ENCODE measurements at places on chromosomes 2 and 18.

- no peak for DNase-seq
Observed at GRCh38 chr2:1481406-1482252, 68.4 kb downstream of the TPO start.

GRCh38 chr2:134109725-134110124 is 144.1 kb upstream of the MGAT5 start:
- DNase-seq, result no peak

DNA sequence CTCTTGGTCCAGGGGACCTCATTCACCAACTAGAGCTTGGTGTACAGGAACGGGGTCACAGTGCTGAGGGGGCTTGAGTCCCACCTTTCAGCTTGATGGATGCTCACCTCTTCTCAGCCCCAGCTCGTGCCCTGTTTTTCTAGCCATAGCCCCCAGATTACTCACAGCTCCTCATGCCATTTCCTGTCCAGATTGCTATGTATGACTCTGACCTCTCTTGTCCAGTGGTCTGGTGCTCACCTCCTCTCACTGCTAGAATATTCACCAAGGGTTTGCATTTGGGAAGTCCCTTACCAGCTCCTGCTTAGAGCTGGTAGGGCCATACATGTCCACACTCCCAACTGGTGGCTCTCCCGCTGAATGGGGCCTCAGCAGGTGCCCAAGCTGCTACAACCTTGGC is 5.9 kb downstream of the LBX2 start:
- no peak for DNase-seq

DNA sequence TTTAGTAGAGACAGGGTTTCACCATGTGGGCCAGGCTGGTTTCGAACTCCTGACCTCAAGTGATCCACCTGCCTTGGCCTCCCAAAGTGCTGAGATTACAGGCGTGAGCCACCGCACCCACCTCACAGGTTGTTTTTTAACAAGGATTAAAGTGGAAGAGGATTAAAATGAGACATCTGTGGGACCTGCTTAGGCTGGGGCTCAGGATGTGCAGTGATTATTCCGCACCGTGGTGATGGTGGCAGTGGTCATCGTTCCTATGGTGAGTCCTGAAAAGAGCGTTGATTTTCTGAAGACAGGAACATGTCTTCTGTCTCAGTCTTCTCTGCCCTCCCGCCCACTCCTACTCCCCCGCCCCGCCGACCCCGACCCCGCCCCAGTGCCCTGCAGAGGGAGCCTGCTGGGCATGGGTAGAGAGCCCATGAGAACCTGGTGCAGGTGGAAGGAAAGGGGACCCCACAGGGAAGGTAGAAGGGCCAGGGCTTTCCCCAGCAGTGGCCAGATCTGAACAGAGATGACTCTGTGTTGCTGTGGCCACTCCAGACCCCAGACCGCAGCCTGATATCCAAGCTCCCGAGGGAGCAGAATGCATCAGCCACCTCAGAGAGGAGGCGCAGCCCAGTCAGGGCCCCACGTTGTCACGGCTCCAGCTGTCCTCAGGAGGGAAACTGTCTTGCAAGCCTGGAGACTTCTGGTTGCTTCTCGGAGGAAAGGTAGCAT is 34.5 kb upstream of the FOSL2 start:
- no peak for DNase-seq

DNA sequence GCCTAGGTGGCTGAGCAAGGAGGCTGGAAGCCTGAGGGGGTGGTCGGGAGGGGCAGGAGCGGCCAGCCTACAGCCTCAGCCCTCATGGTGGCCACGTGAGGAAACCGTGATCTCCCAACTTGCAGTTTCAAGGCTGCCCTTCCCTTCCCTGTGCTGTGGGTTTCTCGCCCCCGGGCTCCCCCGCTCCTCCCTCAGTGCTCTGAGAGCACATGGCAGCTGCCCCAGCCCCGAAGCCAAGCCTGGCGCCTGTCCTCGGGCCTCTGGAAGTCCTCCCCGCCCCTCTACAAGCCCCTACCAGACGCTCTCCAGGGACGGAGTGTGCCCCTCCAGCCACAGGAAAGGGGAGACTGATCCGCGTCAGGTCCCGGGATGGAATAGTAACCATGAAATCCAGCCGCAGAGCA is 586 bp upstream of the ANKRD23 start:
- DNase-seq, result no peak

- peak; percentile 66 for DNase-seq
Observed at GRCh38 chr18:37553633-37554398, 11.8 kb downstream of the CELF4 start.

DNA sequence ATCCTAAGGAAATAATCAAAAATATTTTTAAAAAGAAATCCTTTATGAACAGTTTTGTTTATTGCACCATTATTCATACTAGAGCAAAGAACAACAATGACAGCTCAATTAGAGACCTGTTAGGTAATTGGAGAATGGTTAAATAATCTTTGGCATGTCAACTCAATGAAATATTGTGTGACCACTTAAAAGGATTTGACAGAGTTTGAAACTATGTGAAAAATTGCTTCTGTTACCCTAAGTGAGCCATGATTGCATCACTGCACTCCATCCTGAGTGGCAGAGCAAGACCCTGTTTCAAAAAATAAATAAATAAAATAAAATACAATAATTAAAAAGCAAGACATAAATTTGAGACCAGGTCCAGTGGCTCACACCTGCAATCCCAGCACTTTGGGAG is 66.1 kb upstream of the ATP8B1 start:
- DNase-seq, result no peak

DNA sequence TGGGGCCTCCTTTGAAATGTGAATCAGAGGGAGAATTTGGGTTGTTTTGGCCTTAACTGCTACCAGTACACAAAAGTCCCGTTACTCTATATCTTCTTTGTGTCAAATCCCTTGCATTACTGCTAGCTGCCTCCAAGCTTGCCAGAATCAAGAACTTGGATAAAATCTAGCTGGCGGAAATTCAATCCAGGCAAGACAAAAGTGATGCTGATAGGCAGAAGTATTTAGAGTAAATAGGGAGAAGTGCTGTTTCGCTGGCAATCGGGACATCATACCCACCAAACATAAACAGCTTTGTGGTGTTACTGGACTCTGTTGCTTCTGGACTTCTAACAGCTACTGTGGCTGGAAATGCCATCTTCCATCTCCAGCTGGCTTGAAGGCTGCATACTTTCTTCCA is 2.5 kb downstream of the IFIH1 start:
- DNase-seq, result no peak

DNA sequence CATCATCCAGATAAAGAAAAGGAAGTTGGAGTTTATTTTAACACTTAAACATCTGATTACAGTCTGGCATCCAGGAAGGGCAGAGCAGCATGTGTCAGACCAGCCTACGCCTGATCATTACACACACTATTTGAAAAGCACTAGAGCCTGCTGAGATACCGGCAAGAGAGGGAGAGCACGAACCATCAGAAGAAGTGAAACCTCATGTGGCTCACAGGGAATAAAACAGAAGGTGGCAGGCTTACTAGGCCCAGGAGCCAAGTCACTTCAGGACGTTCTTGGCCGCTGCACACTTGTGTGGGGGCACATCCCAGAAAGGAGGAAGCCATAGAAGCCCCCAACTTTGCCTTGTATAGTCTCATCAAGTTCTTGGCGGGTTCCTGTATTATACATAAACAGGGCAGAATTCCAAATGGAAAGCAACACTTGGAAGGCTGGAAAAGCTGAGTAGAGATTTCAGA is 105.5 kb downstream of the UGGT1 start:
- DNase-seq, result no peak

DNA sequence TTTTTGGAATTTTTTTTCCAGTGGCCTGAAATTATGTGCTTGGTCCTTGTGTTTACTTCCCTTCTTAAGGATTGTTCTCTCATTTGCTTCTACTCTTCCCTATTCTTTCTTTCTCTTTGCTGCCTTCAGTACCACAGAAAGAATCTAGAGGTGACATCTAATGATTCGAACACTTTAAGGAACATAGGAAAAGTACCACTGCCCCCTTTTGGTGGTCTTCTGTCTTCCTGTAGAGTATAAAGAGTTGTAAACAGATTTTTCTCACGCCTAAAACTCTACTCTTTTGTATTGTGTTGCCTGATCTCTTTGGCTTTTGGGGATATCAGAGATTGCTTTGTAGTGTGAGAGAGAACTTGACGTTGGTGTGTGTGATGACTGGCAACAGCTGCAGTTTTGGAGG is 7.0 kb upstream of the SCTR start:
- DNase-seq, result no peak

- DNase-seq, result no peak
Observed at GRCh38 chr2:28325567-28326468, 66.8 kb upstream of the FOSL2 start.

DNA sequence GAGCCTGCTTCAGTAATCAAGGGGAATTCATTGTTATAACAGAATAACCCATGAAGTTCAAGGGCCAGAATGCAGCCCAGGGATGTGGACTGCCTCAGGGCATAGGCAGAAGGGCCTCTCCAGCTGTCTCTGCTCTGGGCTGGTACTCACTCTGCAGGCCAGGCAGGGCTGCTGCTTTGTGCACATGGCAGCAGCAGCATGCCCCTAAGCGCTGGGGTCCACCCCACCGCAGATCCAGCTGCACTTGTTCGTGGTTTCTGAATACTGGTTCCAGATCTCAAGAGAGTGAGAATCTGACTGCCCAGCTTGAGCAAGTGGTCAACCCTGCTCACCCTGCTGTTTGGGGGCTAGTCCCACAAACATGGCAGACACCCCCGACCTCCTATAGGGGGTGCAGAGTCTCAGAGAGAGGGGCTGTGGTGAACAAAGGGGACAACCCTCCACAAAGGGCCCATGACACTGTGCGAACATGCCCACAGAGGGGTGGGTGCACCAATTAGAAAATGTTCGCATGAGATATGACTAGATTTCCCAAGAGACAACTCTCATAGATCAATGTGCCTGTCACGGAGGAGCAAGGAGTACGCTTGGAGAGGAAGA is 87.3 kb downstream of the ACTR3 start:
- DNase-seq, result no peak

- DNase-seq, result peak; percentile 28
Observed at GRCh38 chr18:48324651-48325050, 84.5 kb downstream of the ZBTB7C start.

DNA sequence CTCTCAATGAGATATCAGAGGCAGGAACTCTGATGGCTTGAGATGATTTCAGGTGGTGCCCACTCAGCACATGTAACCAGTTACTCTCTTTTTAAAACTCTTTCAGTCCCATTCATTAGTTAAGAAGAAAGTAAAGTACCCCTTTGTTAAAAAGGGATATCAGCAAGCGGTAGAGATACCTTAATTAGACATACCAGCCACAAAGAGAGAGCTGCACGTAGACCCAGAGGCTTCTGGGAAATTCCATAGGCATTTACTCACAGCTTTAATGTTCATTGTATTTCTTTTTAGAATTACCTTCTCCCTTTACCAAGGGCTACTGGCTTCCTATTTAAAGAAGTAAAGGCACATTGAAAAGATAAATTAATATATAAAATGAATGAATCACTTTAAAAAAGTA is 63.3 kb downstream of the LYPD6B start:
- no peak for DNase-seq

DNA sequence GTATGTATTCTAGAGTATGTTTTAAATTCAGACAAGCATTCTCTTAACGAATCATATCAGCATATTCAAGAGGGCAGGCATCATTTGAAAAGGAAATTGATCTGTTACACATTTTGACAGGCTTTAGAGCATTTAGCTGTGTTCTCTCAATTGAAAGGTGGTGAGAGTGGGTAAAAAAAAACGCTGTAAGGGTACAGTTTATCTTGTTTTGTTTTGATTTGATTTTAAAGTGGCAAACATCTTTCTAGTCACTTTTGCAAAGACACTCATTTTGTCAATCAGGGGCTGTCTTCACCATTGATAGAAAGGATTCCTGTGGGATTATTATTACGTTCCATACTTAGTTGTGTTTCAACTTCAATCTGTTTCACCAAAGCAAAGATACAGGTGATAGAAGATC is 2.2 kb downstream of the CDH19 start:
- no peak for DNase-seq

- no peak for DNase-seq
Observed at GRCh38 chr2:145538661-145539350, 1018.9 kb upstream of the ZEB2 start.
